ENCODE measurements at places on chromosomes 4 and X.
A peak's percentile ranks its signal among the peaks of the same experiment; 100 is the strongest.

- DNase-seq, result no peak
- no peaks in the 10 kb centered on the region for H3K27me3 ChIP-seq
- H3K4me3 ChIP-seq, result no peak overlapping the region
- H3K4me1 ChIP-seq, result no peaks in the 10 kb centered on the region
- no peaks in the 10 kb centered on the region for H3K36me3 ChIP-seq
These were observed 513.7 kb downstream of the TLL1 start for GRCh38 chr4:166386491-166387360.

DNA sequence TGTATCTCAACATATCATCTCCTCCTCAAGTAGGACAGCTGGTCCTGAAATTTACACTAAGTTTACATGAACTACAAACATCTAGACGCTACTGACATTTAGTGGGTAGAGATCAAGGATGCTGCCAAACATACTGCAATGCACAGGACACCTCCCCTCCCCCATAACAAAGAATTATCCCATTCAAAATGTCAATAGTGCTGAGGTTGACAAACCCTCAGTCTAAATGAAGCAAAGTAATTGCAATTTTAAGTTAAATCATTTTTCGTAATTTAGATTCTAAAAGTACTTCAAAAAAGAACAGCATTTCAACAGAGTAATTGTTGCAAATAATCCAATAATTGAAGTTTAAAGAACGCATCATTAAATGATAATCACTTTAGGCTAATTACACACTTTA lies 1.2 kb downstream of the PRMT9 start:
- no peak for DNase-seq
- H3K4me3 ChIP-seq, result peak overlapping the region; percentile 84
- peaks cover 33% of the 10 kb centered on the region for H3K4me1 ChIP-seq
- H3K27ac ChIP-seq, result peak overlapping the region; percentile 95
- H3K36me3 ChIP-seq, result peaks cover 15% of the 10 kb centered on the region

DNA sequence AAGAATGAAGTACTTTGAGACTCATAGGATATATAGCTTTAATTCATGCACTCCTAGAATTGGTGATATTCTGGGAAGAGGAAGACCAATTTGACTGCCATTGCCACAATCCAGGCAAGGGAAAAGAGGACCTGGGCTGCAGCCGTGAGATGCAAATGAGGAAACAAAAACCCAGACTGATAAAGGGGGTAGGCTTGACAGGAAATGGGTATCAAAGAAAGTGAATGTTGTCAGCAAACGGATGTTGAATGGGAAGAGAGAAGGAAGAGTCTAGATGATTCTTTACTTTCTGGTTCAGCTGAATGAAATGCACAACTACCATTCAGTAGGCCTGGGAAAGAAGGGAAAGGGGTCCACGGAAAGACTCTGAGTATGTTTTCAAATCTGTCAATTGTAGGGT lies 17.1 kb upstream of the ARHGEF6 start:
- no peaks in the 10 kb centered on the region for H3K27me3 ChIP-seq
- no peak overlapping the region for H3K27ac ChIP-seq
- peaks cover 8% of the 10 kb centered on the region for H3K4me1 ChIP-seq
- DNase-seq, result no peak
- H3K4me3 ChIP-seq, result no peak overlapping the region
- H3K36me3 ChIP-seq, result peaks cover 2% of the 10 kb centered on the region

- peaks cover 33% of the 10 kb centered on the region for H3K27me3 ChIP-seq
- H3K36me3 ChIP-seq, result no peaks in the 10 kb centered on the region
- no peaks in the 10 kb centered on the region for H3K4me1 ChIP-seq
- no peak for DNase-seq
These were observed 61.6 kb upstream of the VAMP7 start for GRCh38 chrX:155819525-155819924.

DNA sequence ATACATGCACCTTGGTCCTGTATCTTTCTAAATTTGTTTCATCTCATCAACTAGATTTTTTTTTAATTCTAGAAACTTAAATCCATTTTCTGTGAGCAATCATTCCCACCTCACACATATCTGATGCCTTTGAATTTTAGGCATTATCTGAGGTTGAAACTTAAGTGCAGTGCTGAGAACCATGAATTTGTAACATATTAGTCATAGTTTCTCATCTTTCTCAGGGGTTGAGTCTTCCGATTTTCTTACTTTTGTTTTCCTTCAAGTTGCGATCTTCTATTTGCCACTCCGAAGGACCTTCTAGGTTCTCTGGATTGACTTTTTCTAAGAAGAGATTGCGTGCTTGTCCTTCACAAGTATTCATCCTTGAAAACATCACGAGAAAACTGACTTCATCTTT lies 3.7 kb upstream of the NR0B1 start:
- DNase-seq, result no peak
- H3K36me3 ChIP-seq, result no peaks in the 10 kb centered on the region
- H3K4me3 ChIP-seq, result no peak overlapping the region
- no peaks in the 10 kb centered on the region for H3K4me1 ChIP-seq
- H3K27me3 ChIP-seq, result no peaks in the 10 kb centered on the region

DNA sequence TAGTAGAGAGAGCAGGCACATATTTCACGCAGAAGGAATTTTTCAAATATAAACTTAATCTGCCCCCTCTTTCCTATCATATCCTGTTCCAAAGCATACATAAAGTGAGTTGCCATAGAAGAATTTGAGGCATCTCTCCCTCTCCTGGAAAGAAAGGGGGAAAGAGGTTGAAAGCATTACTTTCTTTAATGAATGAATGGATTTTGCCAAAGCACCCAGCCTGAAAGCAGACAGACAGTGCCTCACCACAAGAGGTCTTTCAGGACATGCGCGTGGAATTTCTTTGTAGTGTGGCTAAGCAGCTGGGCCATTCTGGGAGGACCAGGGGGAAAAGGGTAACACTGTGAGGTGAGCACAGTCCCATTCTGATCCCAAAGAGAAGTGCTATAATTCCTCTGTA lies 651.4 kb downstream of the IQCM start:
- no peaks in the 10 kb centered on the region for H3K27me3 ChIP-seq
- no peak overlapping the region for H3K27ac ChIP-seq
- H3K36me3 ChIP-seq, result peaks cover 2% of the 10 kb centered on the region
- no peak overlapping the region for H3K4me3 ChIP-seq
- H3K4me1 ChIP-seq, result no peaks in the 10 kb centered on the region

GRCh38 chr4:4842476-4843441 lies 16.7 kb upstream of the MSX1 start:
- peaks cover 9% of the 10 kb centered on the region for H3K4me1 ChIP-seq
- peaks cover 63% of the 10 kb centered on the region for H3K27me3 ChIP-seq
- no peak overlapping the region for H3K27ac ChIP-seq
- no peak for DNase-seq

GRCh38 chr4:24843096-24843495 lies 47.7 kb downstream of the SOD3 start:
- no peaks in the 10 kb centered on the region for H3K4me1 ChIP-seq
- H3K36me3 ChIP-seq, result no peaks in the 10 kb centered on the region
- no peak overlapping the region for H3K4me3 ChIP-seq
- no peaks in the 10 kb centered on the region for H3K27me3 ChIP-seq
- no peak for DNase-seq

GRCh38 chr4:52197306-52197705 lies 146.2 kb downstream of the SPATA18 start:
- no peak overlapping the region for H3K27ac ChIP-seq
- no peaks in the 10 kb centered on the region for H3K27me3 ChIP-seq
- H3K4me1 ChIP-seq, result no peaks in the 10 kb centered on the region
- H3K36me3 ChIP-seq, result no peaks in the 10 kb centered on the region
- DNase-seq, result no peak

- no peak for DNase-seq
- H3K36me3 ChIP-seq, result no peaks in the 10 kb centered on the region
- no peak overlapping the region for H3K27ac ChIP-seq
- no peak overlapping the region for H3K4me3 ChIP-seq
- peaks cover 58% of the 10 kb centered on the region for H3K27me3 ChIP-seq
These were observed 174.0 kb downstream of the SOWAHB start for GRCh38 chr4:76723924-76724323.

- H3K36me3 ChIP-seq, result no peaks in the 10 kb centered on the region
- no peak for DNase-seq
- H3K4me3 ChIP-seq, result no peak overlapping the region
- no peak overlapping the region for H3K27ac ChIP-seq
- peaks cover 8% of the 10 kb centered on the region for H3K27me3 ChIP-seq
These were observed 192.0 kb upstream of the ANK2 start for GRCh38 chr4:112857461-112857860.

DNA sequence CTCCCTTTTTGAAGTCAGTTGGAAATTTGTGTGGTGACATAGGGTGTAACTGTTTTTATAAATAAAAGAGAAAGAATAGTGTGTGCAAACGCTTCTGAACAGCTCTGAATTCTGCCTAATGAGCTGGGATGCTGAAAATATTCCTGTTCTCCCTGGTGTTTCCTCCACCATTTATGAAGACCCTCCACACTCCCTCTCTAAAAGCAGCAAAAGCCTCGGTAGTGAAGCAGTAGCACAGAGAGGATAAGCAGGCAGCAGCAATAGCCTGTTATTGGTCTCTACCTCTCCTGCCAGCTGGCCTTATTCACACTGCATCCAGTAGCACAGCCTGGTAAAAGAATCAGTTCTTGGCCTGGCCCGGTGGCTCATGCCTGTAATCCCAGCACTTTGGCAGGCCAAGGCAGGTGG lies 406.1 kb downstream of the IQCM start:
- H3K4me1 ChIP-seq, result no peaks in the 10 kb centered on the region
- no peaks in the 10 kb centered on the region for H3K36me3 ChIP-seq

DNA sequence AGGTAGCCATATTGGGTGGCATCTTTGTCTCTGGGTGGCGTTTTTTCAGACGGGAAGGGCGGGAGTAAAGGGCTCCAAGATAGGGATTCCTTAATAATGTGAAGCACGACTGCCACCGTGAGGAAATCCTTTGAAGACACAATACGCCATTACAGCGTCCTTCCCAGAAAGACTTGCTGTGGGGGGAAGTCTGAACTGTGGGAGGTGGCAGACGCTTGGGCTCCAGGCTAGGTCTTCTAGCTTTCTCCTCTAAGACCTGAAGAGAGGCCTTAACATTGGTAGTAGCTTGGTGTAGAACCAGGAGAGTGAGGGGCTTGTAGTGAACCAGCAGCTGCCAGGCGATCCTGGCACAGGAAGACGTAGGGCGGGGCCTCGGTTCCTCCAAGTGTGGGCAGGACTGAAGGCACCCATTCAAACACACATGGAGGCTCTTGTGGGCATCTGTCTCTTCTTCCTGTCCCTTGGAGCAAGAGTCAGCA lies 197.3 kb downstream of the OR13H1 start:
- no peak for DNase-seq
- no peak overlapping the region for H3K4me3 ChIP-seq
- no peaks in the 10 kb centered on the region for H3K4me1 ChIP-seq
- H3K36me3 ChIP-seq, result no peaks in the 10 kb centered on the region
- no peak overlapping the region for H3K27ac ChIP-seq

DNA sequence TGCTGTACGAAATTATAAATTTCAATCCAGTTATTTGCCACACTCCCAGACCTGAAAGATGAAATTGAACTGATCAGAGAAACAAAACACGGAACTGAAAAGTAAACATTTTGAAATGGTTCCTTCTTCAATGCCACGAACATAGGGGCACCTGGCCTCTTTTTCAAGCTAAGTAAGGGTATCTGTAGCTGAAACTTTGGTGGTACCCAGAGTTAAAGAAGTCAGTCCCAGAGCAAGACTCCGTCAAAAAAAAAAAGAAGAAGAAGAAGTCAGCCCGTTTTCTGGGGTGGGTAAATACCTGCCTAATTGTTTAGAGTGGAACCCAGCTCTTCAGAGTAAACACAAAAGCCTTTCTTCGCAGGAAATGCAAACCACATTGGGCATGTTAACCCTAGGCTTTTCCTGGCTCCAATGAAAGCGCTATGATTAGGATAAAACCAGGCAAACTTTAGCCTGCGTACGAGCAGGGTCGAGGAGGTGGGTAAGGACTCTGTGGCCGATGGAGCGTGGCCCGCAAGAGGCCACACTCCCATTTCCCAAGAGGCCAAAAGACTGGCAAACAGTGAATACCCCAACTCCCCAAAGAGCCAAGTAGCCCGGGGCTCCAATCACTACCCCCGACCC lies 1.3 kb downstream of the ANTXR2 start:
- H3K4me3 ChIP-seq, result peak overlapping the region; percentile 94

DNA sequence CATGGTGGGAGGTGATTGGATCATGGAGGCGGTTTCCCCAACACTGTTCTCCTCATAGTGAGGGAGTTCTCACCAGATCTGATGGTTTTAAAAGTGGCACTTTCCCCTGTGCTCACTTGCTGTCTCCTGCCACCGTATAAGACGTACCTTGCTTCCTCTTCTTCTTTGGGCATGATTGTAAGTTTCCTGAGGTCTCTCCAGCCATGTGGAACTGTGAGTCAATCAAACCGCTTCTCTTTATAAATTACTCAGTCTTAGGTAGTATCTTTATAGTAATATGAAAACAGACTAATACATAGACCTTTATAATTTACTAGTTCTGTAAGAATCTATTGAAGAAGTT lies 82.5 kb upstream of the PITX2 start:
- no peaks in the 10 kb centered on the region for H3K36me3 ChIP-seq
- H3K27ac ChIP-seq, result no peak overlapping the region
- no peak overlapping the region for H3K4me3 ChIP-seq
- no peak for DNase-seq
- no peaks in the 10 kb centered on the region for H3K4me1 ChIP-seq

DNA sequence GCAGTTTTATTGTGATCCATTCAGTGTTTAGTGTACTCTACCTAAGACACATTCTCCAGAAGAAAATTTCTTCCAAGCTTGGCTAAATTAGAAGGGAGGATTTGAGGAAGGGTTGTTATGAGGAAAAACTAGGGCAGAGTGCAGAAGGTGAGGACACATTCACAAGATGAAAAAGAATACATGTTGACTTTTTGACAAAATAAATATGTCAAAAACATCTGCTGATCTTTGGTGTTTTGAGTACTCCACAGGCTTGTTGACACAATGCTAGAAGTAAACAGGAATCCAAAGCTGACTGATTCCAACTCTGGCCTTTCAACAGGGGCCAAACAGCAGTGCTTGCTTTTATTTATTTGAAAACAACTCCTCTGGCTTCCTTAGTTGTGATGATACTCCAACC lies 125.8 kb upstream of the SLC7A11 start:
- H3K27ac ChIP-seq, result no peak overlapping the region
- H3K27me3 ChIP-seq, result no peaks in the 10 kb centered on the region
- DNase-seq, result no peak
- H3K36me3 ChIP-seq, result peaks cover 2% of the 10 kb centered on the region
- H3K4me1 ChIP-seq, result no peaks in the 10 kb centered on the region

DNA sequence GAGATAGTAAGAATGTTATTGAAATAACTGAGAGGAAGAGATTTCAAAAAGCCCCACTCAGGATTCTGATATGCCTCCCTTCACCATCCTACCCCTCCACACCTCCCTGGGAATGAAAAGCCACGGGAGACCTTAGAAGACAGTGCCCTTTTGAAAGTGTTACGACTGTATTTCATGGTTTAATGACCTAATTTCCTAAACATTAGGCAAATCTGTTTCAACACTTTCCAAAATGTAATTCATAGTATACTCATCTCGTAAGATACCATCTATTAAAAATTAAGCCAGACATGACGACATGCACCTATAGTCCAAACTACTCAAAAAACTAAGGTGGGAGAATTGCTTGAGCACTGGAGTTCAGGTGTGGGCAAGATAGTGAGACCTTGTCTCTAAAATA lies 106.3 kb downstream of the HNRNPD start:
- no peak overlapping the region for H3K27ac ChIP-seq
- peaks cover 53% of the 10 kb centered on the region for H3K27me3 ChIP-seq
- no peak overlapping the region for H3K4me3 ChIP-seq
- no peak for DNase-seq
